ENCODE measurements at places on chromosomes 1 and 21.

- DNase-seq: no peak
These were observed 94.4 kb upstream of the FGGY start for GRCh38 chr1:59202455-59202854.

GRCh38 chr1:27374362-27375086, at the start of gene FCN3:
Gene FCN3, minus strand, starts transcription at chr1:27374824. Its CDS starts 6 bp downstream, at chr1:27374818.
- no peak for DNase-seq

GRCh38 chr21:38733972-38734546, 71.7 kb upstream of the ETS2 start:
- peak; percentile 74 for DNase-seq

- no peak for DNase-seq
These were observed 15.3 kb upstream of the LDLRAP1 start for GRCh38 chr1:25527946-25528595.

DNA sequence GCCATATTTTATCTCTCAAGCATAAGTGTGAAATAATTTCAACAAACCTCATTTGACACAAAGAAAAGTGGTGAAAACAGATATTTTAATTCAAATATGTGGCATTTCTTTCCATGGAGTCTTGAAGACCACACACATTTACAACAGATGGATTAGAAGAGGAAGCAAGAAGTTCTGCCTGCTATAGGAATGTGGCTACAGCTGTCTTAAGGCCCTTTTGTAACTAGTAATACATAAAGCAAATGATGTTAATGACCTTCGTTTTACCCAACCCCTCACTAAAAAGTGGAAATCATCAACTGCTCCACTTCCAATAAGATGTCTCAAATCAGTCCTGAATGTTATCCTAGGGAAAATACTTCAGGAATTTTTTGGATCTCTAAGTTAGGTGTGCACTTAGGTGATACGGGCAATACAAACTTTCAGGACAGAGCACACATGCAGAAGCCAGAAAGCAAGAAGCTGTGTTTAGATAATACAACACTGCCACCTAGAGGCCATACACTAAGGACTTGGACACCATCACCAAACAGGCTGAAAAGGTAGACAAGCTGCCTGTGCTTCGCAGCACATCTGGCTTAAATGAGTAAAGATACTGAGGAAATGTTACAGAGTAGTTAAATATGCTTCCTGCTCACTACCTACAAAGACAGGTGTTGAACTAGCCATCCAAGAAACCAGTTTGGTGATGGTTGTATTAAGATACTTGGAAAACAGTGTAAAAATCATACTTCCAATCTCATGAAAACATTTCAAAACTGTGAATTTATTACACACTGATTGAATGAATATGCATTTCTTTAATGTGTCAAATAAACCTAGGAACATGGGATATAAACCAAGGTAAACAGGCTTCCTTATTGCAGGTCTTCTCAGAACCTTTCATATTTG, 24.4 kb downstream of the RRAGC start:
- DNase-seq: no peak

DNA sequence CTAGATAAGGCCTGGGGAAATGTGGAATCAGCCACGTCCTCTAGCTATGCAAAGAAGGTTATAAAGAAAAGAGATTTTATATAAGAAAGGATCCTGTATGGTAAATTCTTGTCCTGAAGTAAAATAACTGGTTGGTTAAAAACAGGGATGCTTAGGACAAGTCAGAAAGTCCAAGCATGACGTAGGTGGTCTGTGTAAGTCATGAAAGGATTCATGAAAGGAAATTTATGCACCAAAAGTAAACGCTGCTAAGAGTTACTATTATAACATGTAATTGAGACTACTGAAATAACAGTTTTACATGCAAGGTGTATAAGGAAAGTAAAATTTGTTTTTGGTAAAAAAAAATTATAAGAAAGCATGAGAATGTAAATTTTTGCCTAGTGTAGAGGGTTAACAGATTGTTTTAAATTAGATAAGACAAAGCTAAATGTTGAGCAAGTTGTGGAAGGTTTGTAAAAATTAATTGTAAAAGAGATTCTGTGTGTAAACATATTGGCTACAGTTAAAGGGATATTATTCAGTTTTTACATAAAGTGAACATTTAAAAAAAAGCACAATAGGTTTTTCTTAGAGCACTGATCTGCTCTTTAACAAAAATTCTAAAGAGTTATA, 43.9 kb downstream of the PIGK start:
- DNase-seq: no peak

- DNase-seq: peak; percentile 52
These were observed at the start of gene IL12RB2 for GRCh38 chr1:67307251-67308060. Gene IL12RB2, plus strand, starts transcription at chr1:67307873. Its CDS starts 12,496 bp downstream, at chr1:67320369.

GRCh38 chr1:12548973-12549459, 69.0 kb downstream of the DHRS3 start:
- DNase-seq: no peak

GRCh38 chr1:64215576-64215975, 12.2 kb downstream of the UBE2U start:
- DNase-seq: no peak

GRCh38 chr1:34131396-34132160, 33.5 kb downstream of the CSMD2 start:
- no peak for DNase-seq

DNA sequence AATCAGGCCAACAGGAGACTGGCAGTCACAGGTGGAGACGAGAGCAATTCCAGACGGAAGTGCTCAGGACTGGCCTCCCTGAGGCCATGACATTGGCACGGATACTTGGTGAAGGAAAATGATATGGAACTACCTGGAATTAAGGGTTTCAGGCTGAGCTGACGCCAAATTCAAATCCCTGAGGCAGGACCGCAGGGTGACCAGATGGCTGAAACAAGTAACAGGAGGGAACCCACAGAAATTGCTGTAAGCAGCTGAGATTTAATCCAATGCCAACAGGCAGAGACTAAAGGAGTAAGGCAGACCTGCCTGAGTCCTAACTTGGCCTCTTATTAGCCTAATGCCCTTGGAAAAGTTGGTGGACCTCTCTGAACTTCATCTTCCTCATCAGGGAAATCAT, 76.2 kb downstream of the ERG start:
- DNase-seq: no peak

Measured in stimulated activated CD4-positive, alpha-beta T cell treated with anti-CD3 and anti-CD28 coated beads, Interleukin-1b, Interleukin-23, amount 100 ng/mL, for 4 hours (primary cell).